ENCODE measurements at places on chromosomes 16 and 17.
A peak's percentile ranks its signal among the peaks of the same experiment; 100 is the strongest.

DNA sequence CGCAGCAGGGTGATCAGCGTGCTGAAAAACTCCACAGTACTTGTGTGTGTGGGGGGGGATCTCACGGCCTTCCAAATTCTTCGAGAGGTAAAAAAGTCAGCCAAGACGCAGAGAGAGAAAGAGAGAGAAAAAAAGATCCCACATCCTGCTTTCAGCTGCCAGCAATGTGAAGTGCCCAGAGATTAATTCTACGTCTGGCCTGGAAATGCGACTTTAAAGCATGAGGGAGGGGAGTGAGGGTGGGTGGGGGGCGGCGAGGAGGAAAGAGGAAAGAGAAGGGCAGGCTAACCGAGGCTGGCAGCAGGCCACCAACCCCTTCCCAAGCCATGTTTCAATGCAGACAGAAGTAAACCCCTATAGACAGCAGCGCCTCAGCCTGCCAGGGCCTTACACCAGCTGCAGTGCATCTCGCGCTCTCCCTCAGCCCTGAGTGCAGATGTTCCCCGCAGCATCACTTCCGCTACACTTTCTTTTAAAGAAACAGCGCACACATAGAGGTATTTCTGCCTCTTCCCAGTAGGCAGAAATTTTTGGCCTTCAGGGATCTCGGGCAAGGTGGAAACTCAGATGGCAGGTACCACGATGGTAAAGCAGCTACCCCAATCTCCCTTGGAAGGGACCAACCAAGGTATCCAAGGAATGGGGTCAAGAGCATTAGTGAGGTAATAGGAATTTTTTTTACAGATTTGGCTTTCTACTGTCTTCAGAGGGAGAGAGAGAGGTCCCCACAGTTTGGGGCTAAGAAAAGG lies 87.8 kb downstream of the SMG6 start:
- no peak for DNase-seq

GRCh38 chr16:87583453-87584131 lies 18.7 kb upstream of the JPH3 start:
- DNase-seq, result no peak

GRCh38 chr16:8512941-8513624 lies 77.2 kb downstream of the TMEM114 start:
- no peak for DNase-seq

DNA sequence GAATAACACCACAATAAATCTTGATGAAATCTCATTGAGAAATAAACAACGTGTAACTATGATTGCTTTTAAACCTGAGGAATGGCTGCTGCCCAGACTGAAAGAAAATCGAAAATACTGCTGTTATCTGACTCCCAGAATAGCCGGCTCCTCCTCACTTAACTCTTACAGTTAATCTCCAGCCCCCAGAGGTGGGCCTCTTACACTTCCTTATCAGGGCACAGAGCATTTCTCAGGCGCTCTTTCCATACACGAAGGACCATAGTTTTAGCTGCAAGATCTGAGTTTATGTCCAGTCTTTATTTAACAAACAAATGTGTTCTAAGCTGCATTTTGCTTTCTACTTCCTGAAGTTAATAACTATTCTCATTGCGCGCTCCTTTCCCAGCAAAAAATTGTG lies 206.9 kb downstream of the MAP2K4 start:
- DNase-seq, result no peak

GRCh38 chr17:18008496-18009268 lies 30.3 kb downstream of the ATPAF2 start:
- no peak for DNase-seq

GRCh38 chr16:2512735-2513404 lies 882 bp upstream of the ATP6V0C start:
- DNase-seq, result no peak

DNA sequence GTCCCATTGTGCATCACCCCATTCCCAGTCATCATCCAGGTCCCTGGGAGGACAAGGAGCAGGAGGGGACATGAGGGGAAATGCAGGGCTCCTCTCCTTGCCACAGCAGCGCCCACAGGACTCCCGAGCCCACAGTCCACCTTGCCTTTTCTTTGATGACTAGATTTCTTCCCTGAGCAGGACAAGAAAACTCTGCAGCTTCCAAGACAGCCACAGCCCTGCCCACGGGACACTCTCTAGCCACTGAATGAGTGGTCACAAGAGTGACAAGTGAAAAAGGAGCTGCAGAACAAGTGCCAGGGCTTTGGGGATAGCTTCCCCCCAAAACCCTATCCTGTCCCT lies 4.7 kb downstream of the NEURL4 start:
- no peak for DNase-seq

DNA sequence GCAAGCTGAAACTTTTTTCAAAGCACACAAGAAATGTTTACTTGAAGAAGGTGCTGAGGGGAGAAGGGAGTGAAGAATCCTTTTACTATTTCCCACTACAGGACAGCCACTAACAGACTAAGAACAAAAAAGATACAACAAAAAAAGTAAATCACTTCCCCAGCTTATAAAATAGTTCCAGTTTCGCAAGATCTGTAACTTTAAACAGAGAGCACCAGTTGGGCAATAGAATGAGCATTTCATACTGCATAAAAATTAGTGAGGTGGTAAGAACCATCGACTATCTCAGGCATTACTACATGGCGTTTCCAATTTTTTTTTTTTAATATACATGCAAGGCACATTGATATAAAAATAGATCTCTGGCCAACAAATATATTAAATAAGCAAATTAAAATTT lies 11.1 kb downstream of the CRYBA1 start:
- DNase-seq, result no peak

GRCh38 chr17:6439951-6440350 lies 4.3 kb upstream of the PIMREG start:
- DNase-seq, result no peak

DNA sequence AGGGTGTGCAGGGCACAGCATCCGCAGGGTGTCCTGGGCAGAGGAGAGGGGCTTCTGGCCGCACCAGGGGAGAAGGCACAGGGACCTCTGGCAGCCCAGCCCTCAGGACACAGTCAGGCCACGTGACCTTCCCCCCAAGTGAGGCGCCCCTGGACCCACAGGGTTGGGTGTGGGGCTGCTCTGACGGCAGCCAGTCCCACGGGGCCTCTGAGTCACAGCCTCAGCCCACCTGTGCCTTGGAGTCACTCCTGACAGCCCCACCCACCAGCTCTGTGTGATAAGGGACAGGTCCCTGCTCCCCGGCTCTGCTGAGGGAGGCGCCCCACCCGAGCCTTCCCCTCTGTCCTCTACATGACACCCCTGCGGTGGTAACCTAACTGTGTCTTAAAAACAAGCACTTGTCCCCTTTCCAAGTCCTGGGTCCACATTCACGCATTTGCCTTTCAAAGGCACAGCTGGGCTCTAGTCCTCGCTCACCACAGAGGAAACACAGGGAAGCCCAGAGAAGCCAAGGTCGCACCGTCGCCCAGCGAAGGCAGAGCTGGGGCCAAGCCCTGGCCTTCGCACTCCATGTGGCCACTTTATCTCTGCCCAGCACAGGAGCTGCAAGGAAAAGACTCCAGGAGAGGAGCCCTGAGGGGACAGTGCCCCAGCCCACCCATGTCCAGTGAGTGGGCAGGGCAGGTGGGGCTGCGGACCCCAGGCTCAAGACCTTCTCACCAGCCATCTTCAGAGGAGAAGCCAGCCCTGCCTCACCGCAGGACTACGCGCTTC lies 5.1 kb upstream of the NPTX1 start:
- DNase-seq, result no peak

DNA sequence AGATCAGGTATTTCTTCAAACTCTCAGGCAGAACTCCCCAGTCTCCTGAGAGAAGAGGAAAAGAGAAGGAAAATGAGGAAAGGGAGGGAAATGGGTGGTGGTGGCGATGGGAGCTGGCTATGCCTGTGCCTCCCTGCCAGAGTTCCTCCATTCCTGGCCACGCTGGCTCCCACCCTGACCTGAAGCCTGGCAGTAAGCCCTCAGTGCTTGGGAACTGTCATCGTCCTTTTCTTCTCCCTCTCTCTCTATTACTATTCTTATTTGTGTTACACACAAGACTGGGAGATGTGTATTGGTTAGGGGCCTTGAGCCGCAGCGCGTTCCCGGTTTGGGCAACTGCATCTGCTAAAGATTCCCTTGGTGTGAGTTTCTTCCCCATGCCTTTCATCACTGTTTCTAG lies 44.6 kb downstream of the GOSR1 start:
- no peak for DNase-seq

DNA sequence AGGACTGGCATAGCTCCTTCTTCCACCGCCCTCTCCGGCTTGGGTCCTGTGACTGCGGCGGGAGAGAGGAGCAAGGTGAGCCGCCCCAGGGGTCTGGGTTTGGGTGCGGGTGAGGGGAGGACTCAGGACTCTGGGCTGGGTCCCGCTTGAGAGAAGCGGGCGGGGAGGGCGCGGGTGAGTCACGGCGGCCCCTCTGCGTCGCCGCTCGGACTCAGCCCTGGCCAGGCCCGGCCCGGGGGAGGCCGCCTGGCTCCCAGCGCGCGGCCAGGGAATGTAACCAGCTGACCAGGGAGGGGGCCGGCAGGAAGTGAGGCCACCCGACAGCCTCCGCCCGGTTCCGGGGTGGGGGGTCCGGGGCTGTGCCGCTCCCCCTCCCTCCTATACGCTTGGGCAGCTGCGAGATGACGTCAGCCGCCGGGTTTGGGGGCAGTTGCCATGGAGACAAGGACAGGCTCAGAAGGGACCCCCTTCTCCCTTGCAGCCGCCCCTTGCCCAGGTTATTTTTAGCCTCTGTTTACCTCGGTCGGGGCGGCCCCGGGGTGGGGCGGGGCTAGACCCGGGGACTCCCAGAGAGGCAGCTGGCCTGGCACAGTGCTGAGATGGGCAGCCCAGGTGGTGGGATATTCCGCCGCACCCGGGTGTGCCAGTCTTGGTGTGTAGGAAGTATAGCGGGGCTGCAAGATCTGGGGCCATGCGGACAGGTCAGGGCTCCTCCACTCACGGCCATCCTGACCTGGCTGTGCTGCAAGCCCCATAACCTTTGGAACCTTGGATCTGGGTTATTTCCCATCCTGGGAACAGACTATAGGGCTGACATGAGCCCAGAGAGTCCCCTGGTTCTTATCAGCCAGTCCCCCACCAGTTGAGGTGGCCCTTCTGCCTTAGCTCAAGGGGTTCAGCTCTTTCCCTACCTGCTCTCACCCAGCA lies 1.6 kb downstream of the RIPOR1 start:
- peak; percentile 31 for DNase-seq

GRCh38 chr17:51050291-51051033 lies 70.2 kb downstream of the SPAG9 start:
- no peak for DNase-seq

DNA sequence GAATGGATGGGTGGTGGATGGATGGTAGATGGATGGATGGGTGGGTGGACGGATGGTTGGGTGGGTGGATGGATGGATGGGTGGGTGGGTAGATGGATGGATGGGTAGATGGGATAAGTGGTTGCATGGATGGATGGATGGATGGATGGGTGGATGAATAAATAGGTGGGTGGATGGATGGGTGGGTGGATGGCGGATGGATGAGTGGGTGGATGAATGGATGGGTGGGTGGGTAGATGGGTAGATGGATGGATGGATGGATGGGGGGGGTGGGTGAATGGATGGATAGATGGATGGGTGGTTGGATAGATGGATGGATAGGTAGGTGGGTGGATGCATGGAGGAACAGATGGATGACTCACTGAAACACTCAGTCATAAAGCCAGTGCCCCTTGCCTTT lies 51.0 kb upstream of the FASN start:
- no peak for DNase-seq

DNA sequence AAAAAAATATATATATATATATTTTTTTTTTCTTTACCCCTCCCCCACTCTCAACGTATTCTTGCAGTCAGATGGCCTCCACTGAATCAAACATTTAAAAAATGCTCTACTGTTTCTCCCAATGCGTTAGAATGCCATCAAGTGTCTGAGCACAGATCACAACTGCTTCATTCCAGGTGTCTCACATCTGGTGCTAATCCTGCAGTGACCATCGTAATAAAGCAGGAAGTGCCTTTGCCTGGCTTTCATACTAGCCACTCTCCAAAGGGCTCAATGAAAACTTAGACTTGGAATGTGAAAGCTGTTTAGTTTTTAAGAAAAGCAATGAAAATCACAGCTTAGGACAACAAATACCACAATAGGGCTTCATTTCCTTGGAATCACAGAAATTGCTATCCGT lies 37.2 kb downstream of the SKAP1 start:
- DNase-seq, result no peak

- no peak for DNase-seq
These were observed 390.3 kb downstream of the CPPED1 start for GRCh38 chr16:12413393-12413792.

DNA sequence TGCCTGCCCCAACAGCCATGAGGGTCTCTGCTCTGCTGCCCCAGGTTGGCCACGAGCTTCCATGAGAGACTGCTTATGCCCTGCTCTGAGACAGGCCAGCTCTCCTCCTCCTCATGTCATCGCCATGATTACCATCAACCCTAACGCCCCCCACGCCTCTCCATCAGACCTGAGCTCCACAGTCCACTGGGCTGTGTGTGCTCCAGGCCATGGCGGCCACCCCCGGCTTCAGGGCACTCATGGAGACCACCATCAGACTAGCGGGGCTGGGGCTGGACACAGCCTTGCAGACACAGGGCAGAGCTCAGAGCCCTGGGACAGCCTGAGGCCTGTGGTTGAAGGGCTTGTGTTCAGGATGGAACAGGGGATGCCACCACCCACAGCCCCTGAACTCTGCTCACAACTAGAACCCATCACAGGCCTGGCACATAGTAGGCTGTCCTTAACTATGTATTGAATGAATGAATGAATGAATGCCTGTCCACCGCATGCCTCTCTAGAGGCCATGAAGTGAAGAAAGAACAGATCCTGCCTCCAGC lies 14.6 kb downstream of the CNGB1 start:
- DNase-seq, result no peak

GRCh38 chr16:84854759-84855158 lies 35.0 kb downstream of the CRISPLD2 start:
- no peak for DNase-seq

GRCh38 chr16:67404740-67405226 lies 11.5 kb upstream of the TPPP3 start:
- no peak for DNase-seq

DNA sequence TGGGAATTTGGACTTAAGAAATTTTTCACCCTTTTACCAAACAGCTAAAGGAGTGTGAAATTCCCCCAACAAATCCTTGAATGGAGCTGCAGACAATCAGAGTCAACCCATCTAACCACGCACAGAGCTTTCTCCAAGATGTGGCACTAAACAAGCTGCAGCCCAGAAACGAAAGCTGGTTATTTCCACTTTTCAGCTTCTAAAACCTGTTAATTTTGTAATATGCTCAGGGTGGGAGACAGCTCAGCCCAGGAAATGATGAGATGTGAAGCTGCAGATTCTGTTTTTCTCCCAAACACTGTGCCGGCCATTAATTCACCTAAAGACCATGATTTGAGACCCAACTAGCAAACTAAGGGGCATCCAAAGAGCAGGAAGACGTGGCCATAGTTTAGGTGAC lies 33.2 kb upstream of the ABR start:
- no peak for DNase-seq
